ENCODE measurements at places on chromosomes 12 and 14. TPM values are rescaled to one million over a fixed set of nuclear protein-coding genes. Genes with fewer than 3 reads are reported as not detected.

DNA sequence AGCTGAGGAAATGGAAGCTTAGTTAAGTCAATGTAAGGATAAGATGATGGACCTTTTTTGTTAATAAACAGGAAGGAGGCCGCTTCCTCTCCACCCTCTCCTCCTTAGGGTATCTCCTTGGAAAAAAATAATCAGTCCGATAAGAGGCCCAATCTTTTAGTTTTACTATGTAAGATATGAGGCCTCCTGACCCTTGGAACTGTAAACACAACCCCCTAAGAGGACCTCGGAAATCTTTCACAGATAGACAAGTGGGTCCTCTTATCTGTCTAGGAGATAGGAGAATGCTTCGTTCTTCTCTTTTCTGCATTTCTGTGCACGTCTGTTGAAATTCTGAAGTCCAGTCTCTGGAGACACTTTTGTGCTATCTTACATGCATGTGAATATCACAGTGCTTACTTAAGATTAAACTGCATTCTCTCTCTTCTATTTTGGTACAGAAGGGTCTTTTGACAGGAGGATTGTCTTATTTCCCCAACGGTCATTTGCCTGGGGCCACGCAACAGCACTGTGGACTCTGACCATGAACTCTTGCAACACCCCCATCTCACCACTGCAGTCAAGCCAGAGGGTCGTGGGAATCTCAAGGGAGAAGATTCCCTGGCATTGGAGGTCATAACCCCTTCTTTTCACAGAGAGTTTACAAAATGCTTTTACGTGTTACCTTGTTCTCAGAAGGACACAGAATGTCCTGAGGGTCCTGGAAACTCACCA lies 313.0 kb upstream of the RTL1 start:
- no peak for DNase-seq

GRCh38 chr14:95493503-95493902 lies 22.9 kb downstream of the SYNE3 start:
- no peak for DNase-seq

- DNase-seq, result no peak
Measured at GRCh38 chr14:32259368-32260013, 56.4 kb upstream of the RNU6-8 start.

- DNase-seq, result no peak
Measured at GRCh38 chr12:86777325-86777724, 521.1 kb upstream of the MGAT4C start.

DNA sequence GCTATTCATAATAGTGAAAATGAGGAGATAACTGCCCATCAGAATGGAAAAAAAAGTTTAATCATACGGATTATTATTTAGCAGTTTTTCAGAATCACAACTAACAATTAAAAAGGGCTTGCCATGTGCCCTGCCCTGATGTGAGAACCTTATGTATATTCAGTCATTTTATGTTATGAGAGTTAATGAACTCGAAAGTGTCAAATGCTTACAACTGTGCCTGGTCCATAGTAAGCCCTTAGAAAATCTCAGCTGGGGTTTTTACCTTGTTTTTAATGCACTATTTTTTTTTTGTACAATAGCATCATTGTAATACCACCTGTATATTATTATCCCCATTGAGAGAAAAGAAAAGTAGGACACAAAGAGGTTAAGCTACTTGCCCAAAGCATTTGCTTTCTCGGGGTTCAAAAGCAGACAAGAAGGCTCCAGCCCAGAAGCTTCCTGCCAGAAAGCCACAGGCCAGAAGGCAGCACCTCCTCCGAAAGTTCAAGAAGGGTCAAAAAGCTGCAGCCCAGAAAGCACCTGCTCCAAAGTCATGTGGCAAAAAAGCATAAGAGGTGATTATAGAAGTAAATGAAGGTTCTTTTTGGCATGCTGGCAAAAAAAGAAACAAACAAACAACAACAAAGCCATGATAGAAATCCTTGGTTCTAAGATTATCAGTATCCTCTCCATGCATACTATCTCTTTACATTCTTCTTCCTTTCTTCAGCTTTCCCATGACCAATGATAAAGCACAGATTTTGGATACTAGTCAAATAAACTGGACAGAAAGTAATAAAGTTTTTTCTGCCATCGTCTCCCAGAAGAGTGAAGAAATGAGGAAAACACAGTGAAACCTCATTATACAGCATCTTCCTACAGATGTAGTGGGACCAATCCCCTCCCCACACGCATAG lies 59.1 kb upstream of the NAP1L1 start:
- no peak for DNase-seq

DNA sequence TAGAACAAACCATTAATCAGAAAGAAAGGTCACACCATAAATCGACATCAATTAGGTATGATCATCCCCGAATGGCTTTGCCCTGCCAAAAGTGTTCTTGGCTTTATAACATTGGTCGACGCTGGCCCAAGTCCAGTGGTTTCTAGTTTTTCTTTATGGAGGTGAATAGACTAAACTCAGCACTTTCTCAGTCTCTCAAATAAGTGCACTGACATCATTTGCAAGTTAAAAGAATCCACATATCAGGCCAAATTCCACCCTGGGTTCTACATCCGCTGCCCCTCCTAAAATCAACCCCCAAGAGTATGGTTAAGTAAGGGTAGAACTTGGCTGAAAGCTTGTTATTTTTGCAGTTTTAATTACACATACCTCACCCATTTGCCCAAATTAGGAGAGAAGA lies 314.3 kb downstream of the C12orf75 start:
- DNase-seq, result no peak

DNA sequence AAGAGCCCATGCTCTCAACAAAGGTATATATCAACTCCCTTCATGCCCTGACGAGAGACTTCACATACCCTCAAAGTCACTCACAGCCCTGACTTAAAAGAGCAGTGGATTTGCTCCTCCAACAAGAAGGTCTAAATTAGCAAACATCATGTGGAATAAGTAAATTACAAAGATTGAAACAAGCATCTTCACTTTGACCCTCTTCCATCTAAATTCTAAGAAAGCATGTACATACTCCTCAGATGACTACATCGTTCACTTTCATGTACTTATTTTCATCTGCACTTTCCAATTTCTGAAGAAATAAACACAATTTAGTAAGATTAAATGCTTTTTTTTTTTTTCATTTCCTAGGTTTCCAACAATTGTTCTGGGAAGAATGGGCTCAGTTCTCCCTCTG lies 38.6 kb upstream of the KRR1 start:
- DNase-seq, result no peak

- no peak for DNase-seq
Measured at GRCh38 chr12:132858718-132859266, 28.6 kb downstream of the CHFR start.

GRCh38 chr14:57533214-57533613 lies 39.6 kb upstream of the CCDC198 start:
- no peak for DNase-seq

- no peak for DNase-seq
Measured at GRCh38 chr12:1576410-1577241, 17.8 kb downstream of the FBXL14 start.

- no peak for DNase-seq
Measured at GRCh38 chr14:99548255-99548654, 55.8 kb downstream of the CCDC85C start.

DNA sequence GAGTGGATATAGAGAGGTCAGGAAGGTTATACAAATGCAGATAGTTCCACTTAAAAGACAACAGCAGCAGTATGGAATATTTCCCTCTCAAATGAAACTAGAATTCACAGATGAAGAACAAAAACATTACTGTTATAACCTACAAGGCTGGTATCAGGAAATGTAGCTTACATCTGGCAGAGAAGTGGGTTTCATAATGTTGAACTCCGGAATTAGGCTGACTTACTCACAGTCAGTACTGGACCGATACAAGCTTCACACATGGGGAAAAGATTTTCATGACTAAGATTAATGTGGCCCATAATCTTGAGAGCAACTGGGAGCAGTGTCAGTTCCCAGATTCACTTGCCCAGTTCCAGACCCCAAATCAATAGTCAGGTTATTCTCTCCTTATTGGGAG lies 353.9 kb downstream of the DUSP6 start:
- no peak for DNase-seq

DNA sequence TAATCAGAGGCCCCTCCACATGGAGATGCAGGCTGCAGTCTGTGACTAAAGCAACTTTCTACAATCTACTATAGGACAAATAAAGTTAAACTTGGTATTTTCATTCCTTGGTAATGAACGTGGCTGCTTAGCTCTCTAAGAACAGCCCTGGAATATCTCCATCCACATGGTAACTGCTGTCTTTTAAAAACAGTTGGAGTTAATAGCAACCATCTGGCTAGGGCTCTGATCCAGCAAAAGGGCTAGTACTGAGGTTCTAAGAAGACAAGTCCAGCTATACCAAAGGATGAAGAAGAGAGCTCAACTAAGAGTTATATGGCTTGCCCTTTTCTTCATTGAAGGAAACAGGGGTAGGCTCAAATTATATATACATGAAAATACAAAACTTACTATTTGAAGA lies 920.1 kb downstream of the FLRT2 start:
- no peak for DNase-seq

GRCh38 chr12:76035045-76035444 lies 3.5 kb upstream of the PHLDA1 start:
- DNase-seq, result no peak

DNA sequence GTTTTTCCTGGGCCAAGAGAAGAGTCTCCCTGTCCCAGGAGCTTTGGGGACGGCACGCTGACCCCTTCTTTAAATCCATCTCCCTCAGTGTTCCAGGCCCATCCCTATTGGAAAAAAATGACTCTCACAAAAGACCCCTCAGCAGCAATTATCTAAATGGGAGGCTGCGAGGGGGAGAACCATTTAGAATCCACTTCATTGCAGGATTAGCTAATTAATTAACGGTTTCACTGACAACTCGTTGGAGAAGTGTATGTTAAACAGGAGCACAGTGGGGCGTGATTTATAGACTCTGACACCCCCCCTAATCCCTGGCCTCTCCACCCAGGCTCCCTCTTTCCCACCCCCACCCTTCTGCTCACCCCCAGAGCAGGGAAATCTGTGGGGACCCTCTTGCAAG lies 162.8 kb upstream of the LHX5 start:
- no peak for DNase-seq

DNA sequence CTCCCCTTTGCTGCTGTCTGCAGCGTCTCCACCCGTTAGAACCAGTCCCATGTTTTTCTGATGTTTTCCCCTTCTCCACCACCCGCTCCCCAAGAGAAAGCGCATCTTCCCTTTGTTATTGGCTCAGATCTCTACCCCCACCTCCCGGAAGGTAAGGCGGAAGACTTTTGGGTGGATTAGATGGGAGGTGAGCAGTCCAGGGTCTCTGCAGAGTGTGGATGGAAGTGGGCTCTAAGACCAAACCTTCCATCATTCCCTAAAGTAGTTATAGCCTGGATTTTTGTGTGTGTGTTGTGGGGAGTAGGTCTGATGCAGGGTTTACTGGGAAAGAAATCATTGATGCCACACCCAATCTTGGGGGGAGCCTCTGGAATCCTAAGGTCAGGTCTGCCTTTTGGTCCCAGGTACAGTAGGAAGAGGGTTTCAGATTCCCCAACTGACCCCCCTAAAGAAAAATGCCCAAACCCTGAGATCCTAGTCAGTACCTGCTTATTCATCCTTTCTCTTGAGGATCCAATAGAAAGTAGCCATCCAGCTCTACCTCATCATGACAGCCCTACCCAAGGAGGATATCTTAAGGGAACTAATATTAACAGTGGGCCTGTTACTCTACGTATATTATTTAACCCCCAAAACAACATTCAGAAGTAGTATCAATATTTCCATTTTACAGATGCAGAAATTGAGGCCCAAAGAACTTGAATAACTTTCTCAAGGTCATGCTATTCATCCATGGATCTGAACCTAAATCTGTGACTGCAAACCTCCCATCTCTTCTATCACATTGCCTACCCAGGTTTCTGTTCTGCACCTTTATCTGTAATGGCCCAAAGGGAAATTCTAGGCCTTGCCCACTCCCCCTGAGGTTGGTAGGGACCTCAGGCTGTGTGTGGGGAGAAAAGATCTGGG lies 1.1 kb downstream of the KIF5A start:
- DNase-seq, result no peak

GRCh38 chr12:48973941-48974673 lies 2.6 kb upstream of the WNT10B start:
- DNase-seq, result peak; percentile 60

DNA sequence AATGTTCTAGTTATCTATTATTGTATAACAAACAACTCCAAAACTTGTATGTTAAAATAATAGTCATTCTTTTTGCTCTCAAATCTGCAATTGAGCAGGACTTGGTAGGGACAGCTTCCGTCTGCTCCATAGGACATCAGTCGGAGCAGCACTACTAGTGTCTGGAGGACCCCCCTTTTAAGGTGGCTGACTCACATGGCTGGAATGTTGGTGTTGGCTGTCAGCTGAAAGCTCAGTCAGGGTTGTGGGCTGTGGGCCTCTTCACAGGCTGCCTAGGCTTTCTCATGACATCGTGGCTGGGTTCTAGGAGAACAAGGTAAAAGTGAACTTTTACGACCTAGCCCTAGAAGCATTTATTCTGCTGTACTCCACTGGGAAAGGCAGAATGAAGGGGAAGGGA lies 160.6 kb downstream of the ANO4 start:
- DNase-seq, result no peak

DNA sequence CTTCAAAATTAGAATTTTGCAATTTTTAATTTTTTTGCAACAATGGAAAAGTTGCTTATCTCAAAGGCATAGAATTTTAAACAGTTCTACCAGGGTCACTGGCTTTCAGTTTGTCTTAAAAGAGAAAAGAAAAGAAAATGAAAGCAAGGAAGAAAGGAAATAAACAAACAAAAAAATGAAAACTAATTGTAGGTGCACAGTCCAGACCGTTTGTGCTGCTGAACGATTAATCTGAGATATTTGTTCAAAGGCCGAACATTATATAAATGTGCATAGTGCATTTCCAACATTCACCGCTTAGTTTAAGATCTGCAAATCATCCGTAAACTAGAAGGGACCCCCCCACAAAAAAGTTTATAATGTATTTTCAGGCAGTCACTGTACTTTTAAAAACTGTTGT lies 5.5 kb upstream of the OTX2 start:
- no peak for DNase-seq

DNA sequence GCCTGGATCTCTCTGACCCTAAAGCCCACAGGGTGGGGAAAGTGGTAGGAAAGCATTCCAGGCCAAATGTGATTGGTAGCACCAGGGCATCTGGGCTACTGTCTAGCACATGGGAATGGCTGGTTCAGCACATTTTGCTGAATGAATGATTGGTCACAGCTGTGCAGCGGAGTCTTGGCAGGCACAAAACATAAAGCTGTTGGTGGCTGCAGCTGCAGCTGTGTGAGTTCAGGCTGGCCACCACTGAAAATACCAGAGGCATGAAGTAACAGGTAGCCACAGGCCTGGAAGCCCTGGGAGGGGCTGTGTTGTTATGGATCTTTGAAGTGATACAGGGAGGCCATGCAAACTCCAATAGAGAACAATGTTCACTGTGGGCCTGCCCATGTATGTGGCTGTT lies 72.7 kb downstream of the MYRFL start:
- no peak for DNase-seq

- no peak for DNase-seq
Measured at GRCh38 chr12:75790219-75790618, 241.4 kb downstream of the PHLDA1 start.

- no peak for DNase-seq
Measured at GRCh38 chr14:33393231-33393894, 454.7 kb downstream of the NPAS3 start.

The LTB4R gene
- total RNA-seq, result 2.9 TPM

The RERG gene
- 0.85 TPM for total RNA-seq

The ACOT6 gene
- not detected for total RNA-seq

The KLRD1 gene
- total RNA-seq, result 0.87 TPM

The KRT8 gene
- total RNA-seq, result 4,047 TPM

The MUCL1 gene
- total RNA-seq, result not detected

The TPPP2 gene
- total RNA-seq, result 0.28 TPM

The KRT78 gene
- total RNA-seq, result not detected

The OTX2 gene
- not detected for total RNA-seq

The SAMD15 gene
- 0.36 TPM for total RNA-seq

The TMEM179 gene
- 0.34 TPM for total RNA-seq

The YLPM1 gene
- 42.7 TPM for total RNA-seq

The PROX2 gene
- total RNA-seq, result not detected

All from left colon (tissue), 2 donors.